Dorsolateral prefrontal cortex (tissue), 122 donors: ENCODE measurements at places on chromosomes 16 and 17.

DNA sequence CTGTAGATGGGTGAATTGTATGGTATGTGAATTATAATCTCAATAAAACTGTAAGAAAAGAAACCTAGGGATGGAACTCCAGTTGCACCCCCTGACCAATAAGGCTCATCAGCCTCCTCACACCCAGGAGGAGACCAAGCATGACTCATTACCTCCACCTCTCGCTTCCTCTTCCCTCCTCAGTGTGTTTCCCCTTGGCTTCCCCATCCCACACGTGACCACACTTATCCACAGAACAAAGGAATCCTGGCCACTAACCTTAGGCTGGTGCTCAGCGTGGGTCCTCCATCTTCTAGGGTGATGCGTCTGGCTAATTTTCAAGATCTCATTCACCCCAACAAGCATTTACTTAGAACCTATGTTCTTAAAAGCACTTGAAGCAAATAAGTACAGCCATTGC lies 36.2 kb upstream of the MAP3K14 start:
- no peak for DNase-seq

DNA sequence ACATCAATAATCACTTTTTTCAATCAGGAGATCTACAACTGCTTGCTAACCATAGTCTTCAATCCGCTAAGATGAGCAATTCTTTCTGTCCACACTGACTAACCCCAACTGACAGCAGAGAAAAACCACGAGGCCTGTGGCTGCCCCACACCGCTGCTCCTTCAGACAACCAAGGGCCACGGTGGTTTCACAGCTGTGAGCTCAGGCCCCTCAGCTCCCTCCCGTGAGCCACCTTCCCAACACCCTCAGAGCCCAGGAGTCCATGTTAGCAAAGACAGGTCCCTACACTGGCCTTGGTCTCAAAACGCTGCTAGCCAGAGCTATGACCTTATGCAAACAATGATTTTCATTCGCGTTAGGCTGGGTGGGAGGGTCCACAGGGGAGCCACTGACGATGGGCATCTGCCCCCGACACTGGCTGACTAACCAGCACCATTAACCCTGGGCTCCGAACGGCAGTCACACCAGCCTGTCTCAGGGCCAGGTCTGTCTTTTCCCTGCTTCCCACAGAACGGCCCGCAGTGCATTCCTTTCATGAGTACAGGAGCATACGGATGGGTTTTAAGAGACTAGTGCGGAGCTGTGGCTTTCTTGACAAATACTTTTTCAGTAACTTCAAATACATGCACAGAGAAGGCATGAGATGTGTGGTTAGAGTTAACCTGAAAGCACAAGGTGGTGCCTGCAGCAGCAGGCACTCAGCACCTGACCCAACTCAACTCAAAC lies 67.3 kb downstream of the ANKRD11 start:
- DNase-seq = no peak

DNA sequence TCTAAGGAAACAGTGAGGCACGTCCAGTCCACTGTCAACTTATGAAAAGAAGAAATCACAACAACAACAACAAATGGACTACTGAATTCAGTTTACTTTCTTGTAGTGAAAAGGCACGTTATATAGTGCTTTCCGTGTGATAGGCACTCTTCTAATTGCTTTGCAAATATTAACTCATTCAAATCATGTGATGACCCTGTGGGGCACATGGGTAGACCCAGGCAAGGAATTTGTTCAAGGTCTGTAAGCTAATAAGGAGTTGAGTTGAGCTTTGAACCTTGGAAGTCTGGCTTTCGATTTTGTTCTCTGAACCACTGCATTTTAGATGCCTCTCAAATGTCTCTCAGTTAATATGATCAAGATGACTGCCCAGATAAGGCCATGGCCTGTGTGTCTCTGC lies 295.1 kb upstream of the RBFOX1 start:
- DNase-seq = no peak

DNA sequence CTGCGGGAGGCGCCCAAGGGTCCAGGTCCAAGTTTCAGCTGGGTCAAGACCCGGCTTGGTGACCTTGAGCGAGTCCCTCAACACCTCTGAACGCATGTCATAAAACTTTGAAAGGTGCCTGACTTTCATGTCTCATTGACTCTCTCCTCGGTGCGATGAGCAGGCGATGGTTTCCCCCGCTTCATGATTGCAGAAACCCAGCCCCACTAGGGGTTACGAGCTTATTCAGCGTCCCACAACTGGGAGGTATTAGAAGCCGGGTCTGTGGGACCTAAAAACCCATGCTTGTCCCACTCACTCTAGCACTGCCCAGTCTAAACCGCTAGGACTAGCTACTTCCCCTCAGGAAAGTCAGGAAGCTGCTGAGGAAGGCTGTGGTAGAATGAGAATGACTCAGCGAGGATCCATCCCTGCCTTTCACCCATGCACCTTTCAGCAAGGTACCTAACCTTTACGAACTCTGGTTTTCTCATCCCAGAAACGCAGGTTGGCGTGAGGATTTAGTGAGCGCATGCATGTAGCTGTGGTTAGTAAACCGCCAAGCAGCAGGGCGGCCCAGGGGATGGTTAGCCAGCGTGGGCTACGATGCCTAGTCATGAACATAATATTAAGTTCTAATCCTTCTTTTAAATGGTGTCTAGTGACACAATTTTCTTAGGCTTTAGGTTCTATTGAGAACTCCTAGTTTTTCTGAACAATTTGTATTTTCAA lies 26.2 kb upstream of the RFFL start:
- DNase-seq = no peak

GRCh38 chr16:8848231-8848938 lies 20.4 kb downstream of the CARHSP1 start:
- no peak for DNase-seq

DNA sequence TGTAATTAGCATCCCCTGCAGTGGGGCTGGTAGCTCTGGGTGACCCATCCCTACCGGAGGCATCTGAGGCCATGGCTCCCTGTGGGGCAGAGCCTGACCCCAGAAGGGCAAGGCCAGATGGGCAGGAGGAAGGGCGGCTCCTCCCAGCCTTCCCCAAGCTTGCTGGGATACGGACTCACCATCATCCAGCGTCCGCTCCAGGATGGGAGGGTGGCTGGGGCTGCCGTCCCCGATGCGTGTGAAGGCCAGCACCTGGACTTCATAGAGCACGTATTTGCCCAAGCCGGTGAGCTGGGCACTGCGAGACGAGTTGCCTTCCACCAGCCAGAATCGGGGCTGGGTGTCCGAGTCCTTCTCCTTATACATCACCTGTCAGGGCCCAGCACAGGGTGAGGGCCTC lies 81.6 kb upstream of the CDC42EP4 start:
- DNase-seq = no peak

DNA sequence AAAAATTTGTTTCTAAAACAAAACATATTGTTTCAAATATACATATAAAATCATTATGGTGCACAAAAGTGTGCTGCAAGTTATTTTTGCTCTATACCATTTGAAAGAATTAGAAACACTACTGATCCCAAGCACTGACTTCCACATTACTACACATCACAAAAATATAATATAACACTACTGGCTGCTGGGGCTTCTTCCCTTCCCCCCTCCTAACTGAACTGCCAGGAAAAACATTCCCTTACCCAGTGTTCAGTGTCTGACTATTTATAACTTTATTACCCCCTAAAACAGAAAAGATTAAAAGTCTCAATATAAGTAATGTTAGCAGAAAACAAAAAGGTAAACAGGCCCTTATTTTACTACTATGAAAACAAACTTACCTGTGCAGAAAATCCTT lies 36.9 kb downstream of the GPATCH8 start:
- DNase-seq = no peak
